ENCODE measurements at places on chromosomes 3 and 15.

DNA sequence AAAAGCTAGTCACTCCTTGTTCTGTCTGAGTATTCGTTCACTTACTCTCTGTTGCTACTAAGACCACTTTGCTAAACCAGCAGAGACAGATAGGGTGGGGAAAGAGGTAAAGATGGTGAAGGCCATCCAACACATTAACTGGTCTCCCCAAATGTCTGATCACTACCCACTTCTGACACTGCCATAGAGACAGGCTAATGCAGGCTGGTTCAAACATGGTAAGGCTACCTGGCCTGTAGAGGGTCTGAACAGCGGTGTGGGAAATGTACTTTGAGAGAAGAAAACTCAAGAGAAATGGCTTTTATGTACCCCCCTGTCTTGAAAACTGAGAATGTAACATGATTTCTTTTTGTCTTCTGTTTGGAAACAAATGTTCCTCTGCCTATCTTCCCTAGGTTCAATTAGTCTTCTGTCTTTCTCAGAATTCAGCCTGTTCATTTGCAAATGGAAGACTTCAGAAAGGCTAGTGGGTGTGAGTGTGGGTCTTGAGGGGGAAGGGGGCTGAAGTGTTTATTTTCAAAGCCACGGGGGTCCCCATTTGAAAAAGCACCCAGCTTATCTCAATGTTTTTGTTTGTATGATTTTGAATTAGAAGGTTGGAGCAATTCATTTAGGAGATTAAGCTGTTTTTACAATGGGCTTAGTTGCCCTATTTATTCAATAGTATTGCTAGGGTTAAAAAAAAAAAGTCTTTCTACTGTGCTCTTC is 15.8 kb downstream of the ALDH1A2 start:
- DNase-seq, result no peak

- DNase-seq, result no peak
Measured at GRCh38 chr3:60065227-60065868, 1015.5 kb upstream of the CFAP20DC start.

DNA sequence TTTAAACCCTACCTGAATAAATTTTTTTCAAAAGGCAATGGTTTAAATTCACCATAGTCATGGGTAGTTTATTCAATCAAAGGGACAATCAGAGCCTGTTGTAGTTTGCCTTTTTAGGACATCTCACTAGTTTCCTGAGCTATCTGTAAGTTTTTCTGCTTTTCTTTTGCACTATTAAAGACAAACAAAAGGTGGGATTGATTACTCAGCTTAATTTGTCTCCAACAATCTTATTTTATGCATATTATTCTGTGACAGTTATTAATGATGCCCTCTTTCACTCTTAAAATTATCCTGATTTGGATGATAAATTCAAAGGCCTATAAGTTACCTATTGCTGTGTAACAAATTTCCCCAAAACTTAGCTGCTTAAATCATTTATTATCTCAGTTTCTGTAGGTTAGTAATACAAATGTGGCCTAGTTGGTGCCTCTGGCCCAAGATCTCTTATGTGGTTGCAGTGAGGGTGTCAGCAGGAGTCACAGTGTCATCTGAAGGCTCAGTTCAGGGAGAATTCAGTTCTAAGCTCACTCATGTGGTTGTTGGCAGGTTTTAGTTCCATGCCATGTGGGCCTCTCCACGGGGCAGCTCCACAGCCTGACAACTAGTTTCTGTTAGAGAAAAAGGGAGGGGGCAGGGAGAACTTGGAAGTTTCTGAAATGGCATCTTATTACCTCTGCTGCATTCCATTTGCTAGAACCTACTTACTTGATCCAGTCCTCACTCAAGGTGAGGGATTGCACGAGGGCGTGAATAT is 16.0 kb downstream of the ARMC8 start:
- no peak for DNase-seq

GRCh38 chr3:170680593-170680992 is 94.7 kb upstream of the SLC7A14 start:
- DNase-seq, result no peak

- no peak for DNase-seq
Measured at GRCh38 chr3:132071043-132071442, 36.2 kb upstream of the CPNE4 start.

DNA sequence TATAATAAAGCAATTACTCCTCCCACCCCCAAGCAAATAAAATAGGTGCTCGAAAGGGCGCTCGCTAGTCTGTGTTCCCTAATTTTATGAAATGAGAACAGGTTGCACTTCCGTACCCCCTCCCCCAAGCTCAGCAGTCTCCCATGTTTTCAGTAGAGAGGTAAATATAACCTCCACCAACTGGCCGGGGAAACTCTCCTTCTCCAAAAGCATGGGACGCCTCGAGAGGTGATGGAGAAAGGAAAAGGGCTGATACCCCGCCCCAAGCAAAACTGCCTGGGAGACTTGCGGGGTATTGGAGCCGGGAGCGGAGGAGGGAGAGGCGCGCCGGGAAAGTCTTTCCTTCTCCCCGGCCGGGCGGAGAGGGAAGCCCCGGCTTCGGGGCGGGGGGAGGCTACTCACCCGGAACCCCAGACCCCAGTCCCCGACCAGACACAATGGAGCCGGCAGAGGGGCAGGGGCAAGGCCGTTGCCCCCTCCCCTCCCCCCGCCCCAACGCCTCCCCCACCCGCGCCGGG is 605 bp downstream of the DCUN1D1 start:
- DNase-seq, result no peak

GRCh38 chr3:76700323-76700722 is 339.6 kb upstream of the ROBO2 start:
- no peak for DNase-seq
